ENCODE measurements at places on chromosomes 16 and 17.

DNA sequence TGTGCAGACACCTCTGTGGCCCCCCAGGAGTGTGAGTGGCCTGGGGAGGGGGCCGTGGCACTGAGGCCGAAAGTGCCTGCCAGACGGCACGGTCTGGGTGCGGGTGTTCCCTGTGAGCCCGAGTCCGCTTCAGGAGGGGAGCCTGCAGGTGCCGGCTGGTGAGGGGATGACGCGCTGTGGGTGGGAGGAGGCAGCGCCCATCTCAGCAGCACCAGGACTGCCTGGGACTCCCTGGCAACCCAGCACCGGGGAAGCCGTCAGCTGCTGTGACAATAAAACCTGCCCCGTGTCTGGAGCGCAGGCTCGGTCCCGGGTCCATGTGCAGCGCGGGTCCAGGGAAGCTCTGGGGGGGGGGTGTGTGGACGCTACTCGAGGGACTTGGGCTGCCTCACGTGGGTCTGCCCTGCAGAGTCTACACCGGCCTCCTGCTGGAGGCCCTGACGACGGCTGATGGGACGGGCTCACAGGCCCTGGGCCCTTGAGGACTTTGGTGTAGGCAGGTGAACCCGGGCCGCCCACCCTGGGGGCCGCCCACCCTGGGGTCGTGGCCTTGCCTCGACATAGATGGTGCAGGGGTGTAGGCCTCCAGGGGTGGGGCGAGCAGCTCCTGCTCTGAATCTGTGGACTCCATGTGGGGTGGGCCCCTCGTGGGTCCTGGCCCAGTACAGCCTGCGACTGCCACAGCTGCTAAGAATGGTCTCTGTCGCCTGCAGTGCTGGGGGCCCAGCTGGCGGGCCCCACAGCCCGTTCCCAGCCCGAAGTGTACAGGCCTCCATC lies 5.9 kb upstream of the RAB40C start:
- no peak for DNase-seq

GRCh38 chr16:10879681-10880589 lies 2.9 kb downstream of the CIITA start:
- no peak for DNase-seq

DNA sequence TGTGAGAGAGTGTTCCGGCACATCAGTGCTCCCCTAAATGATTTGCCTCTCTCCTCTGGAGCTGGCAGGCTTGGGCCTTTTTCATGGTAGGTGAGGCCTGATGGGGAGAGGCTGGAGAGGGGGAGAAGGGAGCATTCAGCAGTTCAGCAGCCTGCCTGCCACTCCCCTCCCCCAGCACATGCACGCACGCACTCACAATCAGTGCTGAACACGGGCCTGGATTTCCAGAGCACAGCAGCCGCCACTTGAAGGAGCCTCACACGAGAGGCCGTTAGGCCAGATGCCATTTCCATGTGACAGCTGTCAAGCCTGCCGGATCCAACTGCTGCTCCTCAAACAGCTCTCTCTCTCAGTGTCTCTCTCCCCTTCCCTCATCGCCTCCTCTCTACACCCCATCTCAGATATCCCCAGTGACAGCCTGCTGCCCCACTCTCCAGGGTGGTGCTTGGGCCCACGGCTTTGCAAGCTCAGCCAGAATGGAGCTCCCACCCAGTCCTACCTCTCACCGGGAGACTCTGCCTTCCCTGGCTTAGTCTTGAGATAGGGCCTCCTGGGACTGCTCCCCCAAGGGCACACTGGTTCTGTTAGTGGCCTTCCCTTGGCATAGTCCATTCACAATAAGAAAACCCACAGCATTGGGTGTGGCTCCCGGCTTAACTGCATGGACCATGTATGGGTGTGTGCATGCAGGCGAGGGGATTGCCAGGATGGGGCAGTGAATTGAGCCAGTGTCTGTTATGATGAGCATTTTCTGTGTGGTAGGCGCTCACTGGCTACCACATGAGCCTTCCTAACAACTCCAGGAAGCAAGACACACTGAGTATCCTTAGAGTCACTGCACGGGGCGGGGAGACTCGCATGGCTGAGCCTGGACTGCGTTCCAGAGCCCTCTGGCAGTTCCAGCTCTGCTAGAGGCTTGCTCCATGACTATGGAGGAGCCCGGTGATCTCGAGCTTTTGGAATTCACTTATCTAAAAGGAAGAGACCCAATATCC lies 226.2 kb downstream of the CCDC182 start:
- no peak for DNase-seq

DNA sequence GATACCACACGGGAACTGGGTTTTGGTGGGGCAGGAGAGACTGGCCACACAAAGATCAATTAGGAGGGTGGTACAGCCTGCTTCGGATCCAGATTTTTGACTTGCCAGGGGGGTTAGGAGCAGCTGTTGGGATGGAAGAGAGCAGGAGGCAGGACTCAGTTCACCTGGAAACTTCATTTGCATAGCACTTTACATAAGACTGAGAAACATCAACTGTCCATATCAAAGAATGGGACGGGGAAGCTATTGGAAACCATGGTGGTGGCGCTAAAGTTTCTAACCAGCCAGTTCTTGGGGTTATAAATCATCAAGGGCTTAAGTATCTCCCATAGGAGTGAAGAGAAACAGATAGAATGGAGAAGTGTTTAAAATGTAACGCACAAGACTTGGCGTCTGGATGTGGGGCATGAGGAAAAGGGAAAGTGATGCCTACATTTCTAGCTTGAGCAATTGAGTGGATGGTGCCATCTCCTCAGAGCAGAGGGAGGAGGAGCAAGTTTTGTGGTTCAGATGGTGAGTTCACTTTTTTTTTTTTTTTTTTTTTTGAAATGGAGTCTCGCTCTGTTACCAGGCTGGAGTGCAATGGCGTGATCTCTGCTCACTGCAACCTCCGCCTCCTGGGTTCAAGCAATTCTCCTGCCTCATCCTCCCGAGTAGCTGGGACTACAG lies 6.4 kb upstream of the SRCAP start:
- DNase-seq, result no peak

GRCh38 chr17:39205112-39205526 lies 5.0 kb downstream of the RPL19 start:
- no peak for DNase-seq

DNA sequence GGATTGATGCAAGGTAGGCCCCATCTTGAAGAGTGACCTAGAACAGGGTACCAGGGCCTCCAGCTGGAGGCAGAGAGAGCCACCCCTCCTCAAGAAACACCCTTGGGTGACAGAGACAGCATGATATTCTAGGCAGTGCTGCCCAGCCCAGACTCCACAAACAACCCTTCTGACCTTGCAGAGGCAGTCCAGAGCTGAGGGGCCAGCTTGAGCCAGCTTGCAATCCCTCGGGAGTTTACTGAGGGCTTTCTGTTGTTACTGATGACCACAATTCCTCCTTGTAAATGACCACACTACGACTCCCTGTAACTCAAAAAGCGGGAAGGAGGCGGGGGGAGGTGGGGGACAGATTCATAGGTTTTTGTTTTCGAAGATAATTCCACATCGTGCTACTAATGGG lies 18.6 kb upstream of the MNT start:
- DNase-seq, result no peak

GRCh38 chr17:43631429-43631828 lies 30.3 kb downstream of the MEOX1 start:
- no peak for DNase-seq
